ENCODE measurements at places on chromosomes 7 and 10.

DNA sequence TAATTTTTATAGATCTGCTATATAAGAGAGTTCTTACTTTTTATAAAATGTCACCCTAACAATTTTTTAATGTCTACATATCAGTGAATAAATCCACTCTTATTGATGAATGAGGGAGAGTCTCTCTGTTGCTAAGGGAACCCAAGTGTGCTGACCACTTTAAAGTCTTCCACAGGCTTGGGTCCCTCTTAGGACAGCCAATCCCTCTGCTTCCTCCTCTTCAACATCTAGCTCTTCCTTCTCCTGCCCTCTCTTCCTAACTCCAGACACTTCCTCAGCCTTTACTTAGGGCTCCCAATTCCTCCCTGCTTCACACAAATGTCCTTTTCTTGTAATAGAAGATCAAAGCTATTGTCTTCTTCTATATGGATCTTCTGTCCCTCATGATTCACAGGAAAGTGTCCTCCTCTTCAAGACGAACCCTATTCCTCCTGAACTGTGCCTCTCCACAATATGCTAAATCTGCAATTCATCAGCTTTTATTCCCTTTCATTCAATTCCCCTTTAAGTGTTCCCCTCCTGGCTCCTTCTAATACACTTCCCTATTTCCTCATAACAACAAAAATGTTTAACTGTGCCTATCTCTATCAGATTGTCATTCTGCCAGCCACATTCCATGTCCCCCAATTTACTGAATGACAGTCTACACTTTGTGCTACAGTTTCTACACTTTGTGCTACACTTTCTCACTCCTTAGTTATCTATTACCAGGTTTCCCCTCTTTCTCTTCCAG lies 37.7 kb downstream of the CDK6 start:
- no peak for DNase-seq

GRCh38 chr7:66415659-66416265 lies 210.6 kb downstream of the TPST1 start:
- no peak for DNase-seq

DNA sequence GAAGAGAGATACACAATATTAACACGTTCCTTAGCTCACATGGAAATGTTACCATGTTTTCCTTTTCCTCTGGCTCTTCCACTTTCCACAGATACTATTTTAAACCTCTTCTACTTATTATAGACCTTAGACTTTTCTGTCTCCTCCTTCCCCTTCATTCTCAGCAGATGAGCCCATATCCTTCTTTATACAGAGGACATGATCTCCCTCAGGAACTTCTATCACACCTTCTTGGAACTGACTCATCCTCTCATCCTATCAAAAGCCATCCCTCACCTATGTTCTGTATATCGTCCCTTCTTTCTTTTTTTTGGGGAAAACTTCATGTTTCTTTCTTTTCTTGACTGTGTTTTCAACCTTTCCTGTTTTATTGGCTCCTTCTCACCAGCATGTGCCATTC lies 20.8 kb downstream of the MTPN start:
- no peak for DNase-seq

DNA sequence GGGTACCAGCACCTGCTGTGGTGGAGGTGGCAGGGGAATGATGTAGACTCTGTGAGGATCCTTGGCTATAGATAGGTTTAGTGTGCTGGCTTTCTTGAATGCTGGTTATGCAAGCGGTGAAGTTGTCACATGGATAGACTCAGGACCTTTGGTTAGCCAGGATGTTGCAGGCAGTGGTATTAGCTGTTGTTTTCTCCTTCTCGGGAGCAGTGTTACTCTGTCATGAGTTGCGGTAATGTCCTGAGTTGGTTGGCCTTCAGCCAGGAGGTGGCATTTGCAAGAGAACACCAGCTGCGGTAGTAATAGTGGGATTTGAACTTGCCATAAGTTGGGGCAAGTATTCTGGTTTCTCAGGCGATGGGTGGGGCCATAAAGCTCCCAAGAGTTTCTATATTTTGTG lies 10.8 kb downstream of the AGK start:
- DNase-seq, result no peak

DNA sequence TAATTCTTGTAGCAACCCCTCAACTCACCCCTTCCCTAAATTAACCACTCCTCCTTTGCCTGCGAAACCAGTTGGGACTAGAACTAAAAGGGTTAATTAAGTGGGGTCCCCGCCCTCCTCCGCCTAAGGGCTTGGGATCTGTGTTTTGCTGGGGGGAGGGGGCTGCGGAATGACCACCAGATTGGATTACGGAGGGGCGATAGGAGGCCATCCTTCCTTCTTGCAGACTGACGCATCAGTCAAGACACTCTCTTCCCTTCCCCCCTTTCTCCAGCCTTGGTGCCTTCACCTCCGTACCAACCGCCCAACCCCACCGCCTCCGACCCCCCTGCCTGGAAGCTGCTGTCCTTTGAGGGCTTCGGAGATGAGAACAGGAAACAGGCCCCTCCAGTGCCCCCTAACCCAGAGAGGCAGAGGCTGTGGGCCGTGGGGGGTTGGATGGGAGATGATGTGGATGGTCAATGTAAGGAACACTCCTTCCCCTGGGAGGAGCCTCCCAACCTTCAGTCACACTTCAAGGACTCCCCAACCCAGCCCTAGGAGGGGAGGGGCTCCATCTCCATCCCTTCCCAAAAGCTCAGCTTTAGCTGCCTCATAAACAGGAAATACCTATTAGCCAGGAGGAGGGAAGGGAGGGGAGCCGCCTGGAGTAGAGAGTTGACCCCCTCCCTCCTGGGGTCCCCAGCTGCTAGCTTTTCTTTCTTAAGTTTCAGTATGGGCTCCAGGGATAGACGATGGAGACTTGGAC lies 997 bp upstream of the LDB1 start:
- peak; percentile 66 for DNase-seq

DNA sequence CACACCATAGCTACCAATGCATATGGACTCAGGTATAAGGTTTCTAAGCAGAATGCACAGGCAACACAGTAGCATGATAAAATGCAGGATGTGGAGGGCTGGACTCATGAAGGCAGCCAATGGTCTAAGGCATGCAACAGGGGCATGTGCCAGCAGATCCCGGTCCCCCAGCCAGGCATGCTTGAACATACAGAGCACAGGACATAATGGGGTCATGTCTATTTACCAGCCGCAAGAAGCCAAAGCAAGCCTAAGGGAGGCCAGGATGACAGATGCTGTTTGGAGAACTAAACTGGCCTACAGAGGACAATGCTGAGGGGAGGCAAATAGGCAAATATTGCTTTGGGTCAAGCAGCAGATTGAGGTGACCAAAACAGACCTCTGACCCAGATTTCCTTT lies 60.0 kb upstream of the PDLIM1 start:
- DNase-seq, result no peak

All from adrenal gland (tissue), 19 donors.